Left lung (tissue), 14 donors: ENCODE measurements at places on chromosomes 11 and 22.

DNA sequence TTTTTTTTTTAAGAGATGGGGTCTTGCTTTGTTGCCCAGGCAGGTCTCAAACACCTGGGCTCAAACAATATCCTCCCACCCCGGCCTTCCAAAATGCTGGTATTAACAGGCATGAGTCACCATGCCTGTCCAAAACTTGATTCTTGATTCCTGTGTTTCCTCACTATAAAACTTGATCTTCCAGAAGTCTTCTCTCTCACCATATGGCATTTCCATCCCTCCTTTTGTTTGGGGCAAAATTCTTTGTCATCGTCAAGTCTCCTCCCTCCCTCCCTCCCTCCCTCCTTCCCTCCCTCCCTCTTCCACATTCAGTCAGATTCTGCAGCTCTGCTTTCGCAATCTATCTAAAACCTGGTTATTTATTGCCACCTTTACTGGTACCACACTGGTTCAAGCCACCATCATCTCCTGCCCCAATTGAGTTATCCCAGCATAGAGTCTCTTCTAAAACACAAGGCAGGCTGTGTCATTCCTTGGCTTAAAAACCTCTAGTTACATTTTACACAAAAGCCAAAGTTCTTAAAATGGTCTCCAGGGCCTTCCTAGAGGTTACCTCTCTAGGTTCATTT, 65.0 kb upstream of the HORMAD2 start:
- H3K4me3 ChIP-seq = no peak overlapping the region
- no peak overlapping the region for H3K27ac ChIP-seq
- no peak for DNase-seq
- H3K27me3 ChIP-seq = no peaks in the 10 kb centered on the region
- H3K4me1 ChIP-seq = no peaks in the 10 kb centered on the region

- no peaks in the 10 kb centered on the region for H3K36me3 ChIP-seq
- DNase-seq = no peak
- no peak overlapping the region for H3K4me3 ChIP-seq
- H3K4me1 ChIP-seq = no peaks in the 10 kb centered on the region
- no peaks in the 10 kb centered on the region for H3K27me3 ChIP-seq
Measured at GRCh38 chr22:25025491-25026400, 73.2 kb downstream of the KIAA1671 start.

GRCh38 chr11:16049611-16050010, 306.7 kb downstream of the SOX6 start:
- no peaks in the 10 kb centered on the region for H3K4me1 ChIP-seq
- H3K27me3 ChIP-seq = no peaks in the 10 kb centered on the region
- no peak overlapping the region for H3K4me3 ChIP-seq
- H3K36me3 ChIP-seq = no peaks in the 10 kb centered on the region

DNA sequence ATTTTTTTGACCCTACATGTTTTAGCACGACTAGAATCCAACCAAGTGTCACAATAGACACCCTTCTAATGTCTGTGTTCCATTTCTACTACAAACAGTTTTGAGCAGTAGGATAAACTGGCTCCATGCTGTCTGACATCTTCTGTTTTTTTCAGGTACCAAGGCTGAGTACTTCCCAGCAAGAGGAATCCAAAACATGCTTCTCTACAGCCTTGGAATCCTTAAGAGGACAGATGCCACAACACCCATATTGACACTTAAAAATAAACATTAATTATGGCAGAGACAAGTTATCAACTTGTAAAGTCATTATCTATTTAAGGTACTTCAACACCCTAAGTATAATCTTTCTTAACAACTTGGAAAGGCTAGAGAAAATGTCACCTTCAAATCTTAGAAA, 54.2 kb downstream of the LGR4 start:
- DNase-seq = no peak
- no peak overlapping the region for H3K27ac ChIP-seq
- H3K4me3 ChIP-seq = no peak overlapping the region
- H3K27me3 ChIP-seq = no peaks in the 10 kb centered on the region
- no peaks in the 10 kb centered on the region for H3K36me3 ChIP-seq

DNA sequence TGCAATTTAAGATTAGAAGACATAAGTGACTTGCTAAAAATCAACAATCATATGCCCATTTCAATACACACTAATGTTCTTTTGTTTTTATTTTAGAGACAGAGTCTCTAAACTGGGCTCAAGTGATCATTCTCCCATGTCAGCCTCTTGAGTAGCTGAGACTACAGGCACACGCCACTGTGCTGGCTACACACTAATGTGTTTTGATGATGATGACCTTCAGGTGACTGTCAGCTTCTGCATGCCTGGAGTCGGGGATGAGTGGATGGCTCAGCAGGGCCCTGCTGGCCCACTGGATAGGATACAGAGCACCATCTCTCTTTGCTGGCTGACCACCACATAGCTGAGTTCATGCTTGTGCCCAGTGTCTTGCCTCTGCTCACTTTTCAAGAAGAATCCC, 27.0 kb upstream of the POU2AF1 start:
- no peaks in the 10 kb centered on the region for H3K36me3 ChIP-seq
- no peak overlapping the region for H3K27ac ChIP-seq
- no peaks in the 10 kb centered on the region for H3K4me1 ChIP-seq
- H3K4me3 ChIP-seq = no peak overlapping the region
- no peak for DNase-seq
- H3K27me3 ChIP-seq = no peaks in the 10 kb centered on the region

- H3K27me3 ChIP-seq = peaks cover 10% of the 10 kb centered on the region
- no peaks in the 10 kb centered on the region for H3K36me3 ChIP-seq
- no peak for DNase-seq
- no peak overlapping the region for H3K4me3 ChIP-seq
- H3K4me1 ChIP-seq = no peaks in the 10 kb centered on the region
- H3K27ac ChIP-seq = no peak overlapping the region
Measured at GRCh38 chr11:114892381-114893197, 214.3 kb downstream of the NXPE2 start.
